Muscle of back (tissue), 13 donors: ENCODE measurements at places on chromosomes 1 and 21. TPM values are rescaled to one million over a fixed set of nuclear protein-coding genes. Genes with fewer than 3 reads are reported as not detected.

DNA sequence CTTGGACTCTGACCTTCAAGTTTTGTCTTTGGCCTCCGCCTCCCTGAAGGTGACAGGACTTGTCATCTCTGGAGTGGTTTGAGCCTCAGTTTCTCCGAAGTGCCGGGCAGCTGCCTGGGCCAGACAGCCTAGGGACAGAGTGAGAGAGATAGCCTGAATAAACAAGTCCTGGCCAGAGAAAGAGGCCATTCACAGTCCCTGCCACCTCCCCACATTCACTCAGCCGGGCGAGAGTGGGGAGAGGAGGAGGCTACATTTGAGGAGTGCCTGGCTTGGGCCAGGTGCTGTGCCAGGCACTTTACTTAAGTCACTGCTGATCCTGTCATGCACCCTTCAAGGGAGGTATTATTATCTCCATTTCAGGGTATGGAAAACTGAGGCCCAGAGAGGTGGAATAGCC is 3.5 kb downstream of the EXTL1 start:
- no peak for DNase-seq

DNA sequence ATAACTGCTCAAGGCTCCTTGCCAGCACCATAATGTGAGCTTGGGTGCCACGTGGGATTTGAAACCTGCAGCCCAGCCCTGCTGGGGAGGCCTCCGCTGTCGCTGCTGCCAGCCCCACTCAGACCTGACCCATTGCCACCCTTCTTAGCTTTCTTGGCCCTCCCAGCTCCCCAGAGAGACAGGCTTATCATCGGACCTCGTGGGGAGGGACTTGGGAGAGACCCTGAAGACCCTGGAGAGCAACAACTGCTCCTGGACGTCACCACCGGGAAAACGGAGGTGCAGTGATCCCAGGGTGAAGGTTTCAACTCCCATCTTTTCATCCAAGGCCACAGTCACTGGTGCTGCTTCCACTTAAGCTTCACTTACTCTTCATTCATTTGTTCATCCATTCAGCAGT is 596.1 kb downstream of the PTPRU start:
- no peak for DNase-seq

DNA sequence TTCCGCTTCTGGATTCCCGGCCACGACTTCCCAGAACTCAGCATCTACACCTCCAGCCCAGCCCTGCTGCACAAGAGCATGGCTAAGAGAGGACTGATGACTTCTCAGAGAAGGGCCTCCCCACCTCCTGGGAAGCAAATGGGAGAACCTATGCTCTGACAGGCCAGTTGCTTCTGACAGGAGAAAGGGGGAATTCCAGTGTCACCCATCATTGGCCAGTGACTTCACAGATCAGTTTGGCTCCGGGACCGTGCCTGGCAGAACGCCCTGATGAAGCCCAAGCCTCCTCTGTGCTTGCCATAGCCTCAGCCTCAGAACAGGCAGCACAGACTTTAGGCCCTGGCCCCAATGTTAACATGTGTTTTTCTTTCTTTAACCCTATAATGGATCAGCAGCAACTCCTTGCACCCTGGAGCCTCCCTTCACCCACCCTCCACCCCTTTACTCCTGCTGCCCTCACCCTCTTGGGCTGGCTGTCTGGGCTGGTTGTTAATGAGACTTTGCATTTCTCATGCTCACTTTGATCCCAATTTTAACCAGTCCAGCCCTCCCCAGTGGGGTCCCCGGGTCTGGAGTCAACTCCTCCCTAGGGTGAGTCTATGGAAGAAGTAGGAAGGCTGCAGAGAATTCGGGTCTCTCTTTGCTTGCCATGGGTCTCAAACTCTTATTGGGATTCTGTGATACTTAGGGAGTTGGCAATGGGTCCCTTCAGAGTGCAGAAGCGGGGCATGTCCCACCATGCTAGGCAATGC is 42.7 kb upstream of the SLC30A1 start:
- DNase-seq, result no peak

DNA sequence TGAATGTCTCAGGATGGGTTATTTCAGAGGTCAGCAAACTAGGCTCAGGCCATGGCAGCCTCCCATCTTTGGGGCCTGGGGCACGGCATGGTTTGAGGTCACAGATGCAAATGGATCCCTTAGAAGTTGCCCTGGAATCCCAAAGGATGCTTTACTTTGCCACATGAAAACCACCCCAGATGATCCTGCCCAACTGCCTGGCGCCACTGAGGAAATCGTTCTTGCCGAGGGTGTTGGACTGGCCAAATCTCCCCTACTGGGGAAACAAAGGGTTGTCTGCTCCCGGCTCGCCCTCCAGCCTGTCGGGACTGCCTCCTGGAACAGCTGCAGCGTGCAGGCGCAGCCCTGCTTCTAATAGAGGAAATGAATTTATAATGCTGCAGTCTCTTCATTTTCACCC is 173.0 kb upstream of the LMO4 start:
- no peak for DNase-seq

DNA sequence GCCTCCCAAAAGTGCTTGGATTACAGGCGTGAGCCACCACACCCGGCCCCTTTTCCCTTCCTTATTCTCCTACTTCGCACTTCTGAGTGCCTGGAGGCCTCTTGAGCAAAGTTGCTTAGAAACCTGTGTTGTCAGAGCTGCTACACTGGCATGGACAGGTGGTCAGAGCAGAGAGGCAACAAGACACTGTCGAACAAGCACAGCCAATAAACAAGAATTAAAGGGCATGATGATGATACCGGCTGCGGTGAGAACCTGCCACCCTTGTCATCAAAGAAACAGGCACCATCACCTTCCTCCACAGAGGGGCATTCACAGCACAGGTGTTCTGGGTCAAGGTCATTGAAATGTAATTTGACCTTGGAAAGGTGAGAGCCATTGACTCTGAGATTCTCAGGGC is 23.3 kb downstream of the STUM start:
- no peak for DNase-seq

Gene COL24A1
- polyA plus RNA-seq, result 5.1 TPM

- DNase-seq, result no peak
These were observed 450.7 kb downstream of the PTPRC start for GRCh38 chr1:199089393-199090122.

GRCh38 chr1:241934201-241934848 is 23.2 kb upstream of the BECN2 start:
- peak; percentile 82 for DNase-seq

Gene MSH4
- polyA plus RNA-seq, result 0.38 TPM

- DNase-seq, result no peak
These were observed 277.6 kb downstream of the KIF26B start for GRCh38 chr1:245432228-245432875.

GRCh38 chr1:236165238-236165981 is 23.1 kb downstream of the GPR137B start:
- DNase-seq, result no peak
